ENCODE measurements at places on chromosomes 2 and 18.

GRCh38 chr18:77366720-77367641, 117.3 kb downstream of the GALR1 start:
- no peak for DNase-seq

- no peak for DNase-seq
Observed at GRCh38 chr2:225137971-225138370, 95.7 kb upstream of the DOCK10 start.

DNA sequence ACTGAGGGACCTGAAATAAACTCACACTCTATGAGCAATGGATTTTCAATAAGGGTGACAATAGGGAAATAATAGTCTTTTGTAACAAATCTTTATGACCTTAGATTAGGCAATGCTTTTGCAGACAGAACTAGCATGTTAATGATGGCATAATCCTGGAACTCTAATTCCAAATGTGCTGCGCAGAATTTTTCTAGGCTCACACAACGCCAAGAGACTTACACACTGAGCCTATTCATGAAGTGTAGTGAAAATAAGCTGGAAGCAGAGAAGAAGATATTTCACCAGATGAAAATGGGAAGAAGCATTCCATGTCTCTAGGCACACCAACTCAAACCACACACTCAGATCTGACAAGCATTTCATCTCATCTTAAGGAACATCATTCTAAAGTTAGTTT, 178.5 kb downstream of the L3MBTL4 start:
- DNase-seq, result no peak

- no peak for DNase-seq
Observed at GRCh38 chr2:109466674-109467575, 146.8 kb downstream of the SEPTIN10 start.

- DNase-seq, result no peak
Observed at GRCh38 chr18:48159816-48160215, 229.4 kb upstream of the SMAD2 start.

DNA sequence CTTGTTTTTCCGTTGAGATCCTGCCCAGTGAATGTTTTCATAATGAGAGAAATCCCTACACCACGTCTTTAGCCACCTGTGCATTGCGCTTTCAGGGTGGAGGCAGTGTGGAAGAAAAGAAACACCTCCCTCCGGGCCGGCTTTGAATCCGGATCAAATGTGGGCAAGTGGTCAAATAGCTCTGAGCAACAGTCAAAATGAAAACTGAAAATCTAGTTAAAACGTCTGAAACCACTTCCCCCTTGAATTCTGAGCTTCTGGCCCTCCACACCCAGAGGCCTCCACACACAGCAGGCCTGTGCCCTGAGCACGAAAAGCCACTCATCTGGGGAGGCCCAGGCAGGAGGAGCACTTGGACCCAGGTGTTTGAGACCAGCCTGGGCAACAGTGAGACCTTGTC, 263.6 kb upstream of the SALL3 start:
- no peak for DNase-seq

- DNase-seq, result no peak
Observed at GRCh38 chr2:104977958-104978357, 59.9 kb upstream of the MRPS9 start.

GRCh38 chr2:144748443-144748842, 228.5 kb upstream of the ZEB2 start:
- no peak for DNase-seq

DNA sequence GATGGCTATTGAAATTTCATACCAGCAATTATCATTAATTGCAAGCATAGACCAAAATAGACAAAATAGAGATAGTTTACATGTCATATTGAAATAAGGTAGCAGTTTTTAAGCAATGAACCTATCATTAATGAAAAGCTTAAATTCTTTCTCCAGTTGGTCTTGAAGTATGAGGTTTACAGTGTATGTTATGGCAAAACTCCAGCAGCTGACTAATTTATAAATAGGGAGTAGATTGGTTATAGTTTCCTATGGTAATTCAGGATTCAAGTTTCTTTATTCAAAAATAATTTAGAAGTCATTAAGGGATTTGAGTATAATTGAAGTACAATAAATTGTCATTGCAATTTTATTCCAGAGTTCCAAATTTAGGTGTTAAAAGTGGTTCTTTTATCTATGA, 69.6 kb upstream of the COL5A2 start:
- no peak for DNase-seq

DNA sequence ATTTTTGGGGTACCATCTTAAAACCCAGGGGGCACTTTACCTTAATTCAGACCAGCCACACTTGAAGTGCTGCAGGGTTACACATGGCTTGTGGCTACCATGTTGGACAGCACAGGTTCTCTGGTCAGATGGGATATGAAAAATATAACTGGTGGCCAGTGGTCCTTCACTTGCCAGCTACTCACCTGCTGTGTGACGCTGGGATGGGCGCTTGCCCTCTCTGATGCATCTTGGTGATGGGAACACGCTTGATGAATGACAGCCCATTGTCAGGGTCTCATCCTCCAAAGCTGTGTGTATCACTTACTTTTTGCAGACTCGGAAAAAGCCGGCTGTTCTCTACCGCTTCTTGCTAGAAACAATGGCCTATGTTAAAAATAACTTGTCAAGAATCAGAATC, 22.5 kb downstream of the HJURP start:
- DNase-seq, result no peak

- DNase-seq, result no peak
Observed at GRCh38 chr18:22624176-22624575, 206.5 kb upstream of the CTAGE1 start.

DNA sequence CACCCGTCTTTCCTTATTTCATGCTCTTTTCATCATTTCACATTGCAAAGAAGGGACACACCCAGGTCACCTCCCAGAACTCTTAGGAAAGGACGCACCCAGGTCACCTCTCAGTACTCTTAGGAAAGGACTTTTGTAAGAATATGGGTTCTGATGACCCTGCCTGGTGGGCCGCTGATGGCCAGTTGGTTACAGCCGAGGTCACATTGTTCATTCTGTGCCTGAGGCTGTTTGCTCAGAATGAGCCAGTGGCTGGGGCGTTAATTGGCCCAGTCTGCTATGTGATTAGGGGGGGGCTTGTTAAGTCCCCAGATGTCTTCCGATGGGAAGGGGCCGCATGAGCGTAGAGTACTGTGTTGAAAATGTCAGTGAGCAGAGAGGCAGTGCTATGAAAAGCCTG, 9.4 kb downstream of the MLPH start:
- no peak for DNase-seq

DNA sequence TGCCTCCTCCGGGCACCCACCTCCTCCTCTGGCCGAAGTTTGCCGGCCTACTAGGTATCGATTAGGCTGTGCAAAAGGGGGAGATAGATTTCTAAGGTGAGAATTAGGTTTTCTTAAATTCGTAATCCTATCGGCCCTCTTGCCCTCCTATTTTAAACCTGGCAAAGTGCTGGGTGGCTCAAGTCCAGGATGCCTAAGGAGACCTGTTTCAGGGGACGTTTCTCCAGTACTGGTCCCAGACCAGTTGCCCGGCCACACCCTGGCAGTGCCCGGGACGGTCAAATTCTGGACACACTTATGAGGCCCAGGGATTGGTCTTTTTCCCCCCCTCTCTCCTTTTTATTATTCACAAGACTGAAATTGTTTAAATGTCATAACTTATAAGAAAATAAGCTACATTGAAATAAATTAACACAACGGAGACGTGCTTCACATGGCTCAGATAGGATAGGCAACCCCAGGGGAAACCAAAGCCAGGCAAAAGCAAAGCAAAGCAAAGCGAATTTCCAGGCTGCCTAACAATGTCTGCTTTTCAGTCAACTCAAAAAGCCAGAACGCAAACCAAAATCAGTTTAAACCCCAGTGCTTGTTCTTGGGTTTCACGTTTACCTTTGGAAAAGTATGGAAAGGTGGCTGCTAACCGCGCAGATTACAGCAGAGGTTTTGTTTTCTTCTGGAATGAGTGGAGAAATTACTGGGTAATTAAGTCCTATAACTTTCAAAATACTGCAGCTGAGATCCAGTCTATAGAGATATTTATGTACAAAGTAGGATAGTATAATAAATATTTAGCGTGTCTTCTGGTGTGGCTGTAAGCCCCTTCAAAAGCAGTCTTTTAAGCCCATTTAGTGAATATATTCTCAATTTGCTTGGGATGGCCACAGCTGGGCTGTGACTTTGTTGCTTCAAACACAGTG, 3.0 kb downstream of the GBX2 start:
- no peak for DNase-seq

DNA sequence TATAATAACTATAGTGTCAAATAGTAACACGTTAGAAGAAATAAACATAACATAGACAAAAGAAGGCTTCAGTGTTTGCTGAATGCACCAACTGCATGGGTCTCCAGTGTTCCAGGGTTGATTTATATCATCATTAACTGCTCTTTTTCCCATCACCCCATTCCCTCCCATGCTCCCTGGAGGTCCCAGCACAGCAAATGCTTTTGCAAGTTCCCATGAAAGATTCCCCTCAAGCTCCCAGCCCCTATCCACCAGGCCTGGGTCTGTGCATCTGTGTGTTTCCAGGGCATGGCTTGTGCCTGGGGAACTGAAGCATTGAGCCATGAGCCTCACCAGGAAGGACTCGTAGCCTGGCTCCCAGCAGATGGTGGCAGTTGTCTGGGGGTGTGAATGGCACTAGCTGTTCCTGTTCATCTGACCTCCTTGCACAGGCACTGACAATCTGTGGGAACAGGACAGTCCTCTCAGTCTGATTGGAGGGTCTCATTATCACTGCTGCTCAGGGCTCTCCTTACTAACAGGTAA, 164.6 kb upstream of the RMP24 start:
- no peak for DNase-seq

GRCh38 chr2:31812051-31812798, 198.6 kb downstream of the MEMO1 start:
- no peak for DNase-seq

DNA sequence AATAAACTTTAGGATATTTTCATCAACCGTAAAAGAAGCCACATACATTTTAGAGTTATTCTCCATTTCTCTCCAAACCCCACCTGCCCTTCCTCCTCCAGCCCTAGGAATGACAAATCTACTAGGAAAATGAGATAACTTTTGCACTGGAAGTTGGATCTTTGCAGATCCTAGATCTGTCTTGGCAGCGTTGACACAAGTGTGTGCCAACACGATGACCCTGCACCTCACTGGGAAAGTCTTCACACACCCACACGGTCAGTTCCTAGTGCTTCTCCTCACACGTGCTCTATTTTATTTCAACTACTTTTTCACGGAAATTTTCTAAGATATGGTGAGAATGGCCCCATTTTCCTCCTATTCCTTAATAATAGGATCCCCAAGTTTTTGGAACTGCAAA, 14.1 kb upstream of the HPCAL1 start:
- no peak for DNase-seq

- no peak for DNase-seq
Observed at GRCh38 chr2:854460-854859, 96.2 kb upstream of the SNTG2 start.

GRCh38 chr2:207390302-207391095, 139.3 kb upstream of the CREB1 start:
- no peak for DNase-seq

Measured in CD8-positive, alpha-beta memory T cell (primary cell).